ENCODE measurements at places on chromosomes 6 and 20.

DNA sequence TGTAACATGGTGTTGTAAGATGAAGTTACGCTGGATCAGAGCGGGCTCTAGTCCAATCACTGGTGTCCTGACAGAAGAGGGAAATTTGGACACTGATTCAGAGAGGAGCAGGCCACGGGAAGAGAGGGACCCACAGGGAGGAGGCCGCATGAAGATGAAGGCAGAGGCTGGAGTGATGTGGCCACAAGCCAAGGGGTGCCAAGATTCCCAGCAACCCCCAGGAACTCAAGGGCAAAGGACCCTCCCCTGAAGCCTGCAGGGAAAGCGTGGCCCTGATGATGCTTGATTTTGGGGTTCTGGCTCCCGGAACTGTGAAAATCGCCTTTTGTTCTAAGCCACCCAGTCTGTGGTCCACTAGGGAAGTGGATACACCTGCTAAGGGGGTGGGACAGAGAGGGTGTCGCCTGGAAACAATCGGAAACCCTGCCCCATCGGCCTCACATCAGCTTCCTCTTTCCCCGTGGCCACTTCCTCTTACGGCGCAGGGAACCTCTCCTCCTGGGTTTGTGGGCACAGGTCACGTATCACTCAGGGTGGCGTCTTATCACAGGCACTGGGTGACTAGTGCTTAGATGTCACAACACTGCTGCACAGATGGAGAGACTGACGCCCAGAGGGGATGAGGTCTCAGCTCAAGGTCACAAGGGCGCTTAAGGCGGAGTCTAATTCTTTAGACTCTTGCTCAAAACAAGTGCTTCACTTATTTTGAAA lies 58.0 kb downstream of the SULF2 start:
- peak; percentile 54 for DNase-seq

DNA sequence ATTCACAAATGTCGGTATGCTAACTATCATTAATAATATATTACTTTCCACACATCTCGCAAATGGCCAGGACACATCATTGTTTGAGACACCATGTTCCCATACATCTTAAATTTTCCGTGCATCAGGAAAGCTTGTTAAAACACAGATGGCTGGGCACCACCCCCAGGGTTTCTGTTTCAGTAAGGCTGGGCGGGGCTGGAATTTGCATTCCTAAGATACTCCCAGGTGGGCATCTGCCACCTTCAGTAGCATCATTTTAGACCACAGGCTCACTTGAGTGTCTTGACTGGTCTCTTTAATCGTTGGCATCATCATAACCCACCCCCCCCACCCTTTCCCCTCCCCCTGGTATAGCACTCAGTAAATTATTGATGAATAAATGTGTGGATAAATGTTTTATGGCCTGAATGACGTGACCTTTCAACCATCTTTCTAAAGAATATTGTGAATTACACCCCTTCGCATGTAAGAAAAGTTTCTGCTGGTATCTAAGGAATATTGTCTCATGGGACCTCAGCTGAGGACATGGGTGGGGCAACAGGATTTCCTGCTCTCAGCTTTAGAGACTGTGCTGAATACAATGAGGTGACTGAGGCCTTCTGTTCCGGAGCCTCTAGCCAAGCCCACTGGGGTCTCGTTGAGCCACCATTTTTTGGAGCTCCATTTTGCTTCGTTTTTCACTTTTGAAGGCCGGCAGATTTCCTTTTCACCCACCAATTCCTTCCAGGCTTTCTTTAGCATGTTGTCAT lies 124.1 kb upstream of the NEDD9 start:
- DNase-seq = no peak

DNA sequence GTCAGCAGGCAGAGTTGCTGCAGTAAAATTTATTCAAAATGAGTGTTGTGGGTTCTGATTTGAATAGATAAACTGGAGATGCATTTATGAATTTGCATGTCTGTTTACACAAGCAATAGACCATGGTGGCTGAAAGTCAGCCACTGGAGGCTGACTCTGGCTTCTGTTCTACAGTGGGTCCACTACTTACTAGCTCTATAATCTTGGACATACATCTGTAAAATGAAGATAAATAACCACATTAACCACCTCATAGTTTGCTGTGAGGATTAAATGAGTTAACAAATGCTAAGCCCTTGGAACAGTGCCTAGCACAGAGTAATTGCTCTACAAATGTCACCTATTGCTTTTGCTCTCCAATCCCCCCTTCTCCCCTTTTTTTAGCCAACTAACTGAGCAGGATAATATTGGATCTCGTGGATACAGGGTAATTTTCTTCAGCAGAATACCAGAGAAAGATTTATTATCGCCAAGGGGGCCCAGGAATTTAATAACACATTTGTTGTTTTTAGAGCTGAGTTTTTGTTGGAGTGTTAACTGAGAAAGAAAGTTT lies 1.4 kb upstream of the PM20D2 start:
- peak; percentile 28 for DNase-seq

- DNase-seq = no peak
Measured at GRCh38 chr20:36471885-36472636, 69.3 kb upstream of the MYL9 start.

- no peak for DNase-seq
Measured at GRCh38 chr20:63120808-63121090, 95.2 kb downstream of the YTHDF1 start.

DNA sequence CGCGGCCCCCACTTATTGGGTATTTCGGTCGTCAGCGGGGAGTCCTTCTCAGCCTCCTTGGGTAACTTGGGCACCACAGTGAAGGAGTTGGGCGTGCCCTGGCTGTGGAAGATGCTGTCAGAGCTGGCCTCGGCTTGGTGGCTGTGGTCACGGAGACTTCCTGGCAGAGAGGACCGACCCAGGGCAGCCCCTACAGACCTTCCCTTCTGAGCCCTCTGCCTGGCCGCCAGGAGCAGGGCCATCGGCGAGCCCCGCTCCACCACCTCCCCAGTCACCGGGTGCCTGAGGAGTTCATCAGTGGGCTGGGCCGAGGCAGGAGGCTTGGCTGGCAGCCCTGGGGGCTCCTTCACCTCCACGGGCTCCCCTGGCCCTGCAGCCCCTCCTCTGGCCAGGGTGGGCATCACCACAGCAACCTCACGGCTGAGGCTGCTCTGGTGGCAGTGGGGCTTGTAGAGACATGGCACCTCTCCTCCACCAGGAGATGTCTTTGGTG lies 37.2 kb downstream of the C6orf132 start:
- DNase-seq = peak; percentile 35

DNA sequence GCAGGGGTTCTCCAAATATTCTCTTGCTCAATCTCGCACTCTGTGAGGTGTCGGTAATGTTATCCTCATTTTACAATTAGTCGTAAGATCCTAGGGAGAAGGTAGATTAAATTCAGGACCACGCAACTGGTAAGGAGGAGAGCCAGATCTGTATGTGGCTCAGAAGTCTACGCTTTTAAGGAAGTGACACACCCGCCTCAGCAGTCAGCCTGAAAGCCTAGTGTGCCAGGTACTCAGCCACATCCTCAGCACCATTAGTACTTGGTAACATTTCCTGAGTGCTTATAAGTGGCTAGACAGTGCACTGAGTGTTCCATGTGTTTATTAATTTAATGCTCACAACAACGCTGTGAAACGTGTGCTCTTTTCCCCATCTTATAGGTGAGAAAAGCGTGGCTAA lies 63.7 kb downstream of the DHX35 start:
- DNase-seq = no peak

- DNase-seq = no peak
Measured at GRCh38 chr6:46674410-46674809, 13.3 kb upstream of the TDRD6 start.

- no peak for DNase-seq
Measured at GRCh38 chr20:39775110-39775509, 813.0 kb downstream of the DHX35 start.

GRCh38 chr6:81895511-81896185 lies 143.2 kb upstream of the TENT5A start:
- no peak for DNase-seq

GRCh38 chr20:32271620-32272019 lies 5.8 kb upstream of the KIF3B start:
- DNase-seq = no peak

DNA sequence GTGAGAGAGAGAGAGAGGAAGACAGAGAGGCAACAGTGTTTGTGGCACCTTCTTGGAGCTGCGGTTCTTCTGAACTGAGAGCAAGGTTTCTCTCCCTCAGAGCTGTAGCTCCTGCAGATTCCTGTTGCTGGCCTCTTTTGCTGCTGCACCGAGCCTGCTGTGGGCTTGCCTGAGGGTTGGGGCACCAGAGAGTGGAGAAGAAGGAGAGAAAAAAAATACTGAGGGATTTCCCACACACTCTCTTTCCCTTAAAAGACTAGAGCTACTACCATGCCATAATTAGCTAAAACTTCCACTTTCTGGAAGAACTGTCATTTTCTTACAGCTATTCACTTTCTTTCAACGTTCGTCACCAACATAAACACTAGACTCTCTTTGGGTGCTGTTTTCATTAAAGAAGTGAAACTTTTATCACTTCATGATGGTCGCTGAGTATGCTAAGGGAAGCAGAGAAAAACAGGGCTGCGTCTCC lies 18.2 kb upstream of the ECI2 start:
- no peak for DNase-seq

DNA sequence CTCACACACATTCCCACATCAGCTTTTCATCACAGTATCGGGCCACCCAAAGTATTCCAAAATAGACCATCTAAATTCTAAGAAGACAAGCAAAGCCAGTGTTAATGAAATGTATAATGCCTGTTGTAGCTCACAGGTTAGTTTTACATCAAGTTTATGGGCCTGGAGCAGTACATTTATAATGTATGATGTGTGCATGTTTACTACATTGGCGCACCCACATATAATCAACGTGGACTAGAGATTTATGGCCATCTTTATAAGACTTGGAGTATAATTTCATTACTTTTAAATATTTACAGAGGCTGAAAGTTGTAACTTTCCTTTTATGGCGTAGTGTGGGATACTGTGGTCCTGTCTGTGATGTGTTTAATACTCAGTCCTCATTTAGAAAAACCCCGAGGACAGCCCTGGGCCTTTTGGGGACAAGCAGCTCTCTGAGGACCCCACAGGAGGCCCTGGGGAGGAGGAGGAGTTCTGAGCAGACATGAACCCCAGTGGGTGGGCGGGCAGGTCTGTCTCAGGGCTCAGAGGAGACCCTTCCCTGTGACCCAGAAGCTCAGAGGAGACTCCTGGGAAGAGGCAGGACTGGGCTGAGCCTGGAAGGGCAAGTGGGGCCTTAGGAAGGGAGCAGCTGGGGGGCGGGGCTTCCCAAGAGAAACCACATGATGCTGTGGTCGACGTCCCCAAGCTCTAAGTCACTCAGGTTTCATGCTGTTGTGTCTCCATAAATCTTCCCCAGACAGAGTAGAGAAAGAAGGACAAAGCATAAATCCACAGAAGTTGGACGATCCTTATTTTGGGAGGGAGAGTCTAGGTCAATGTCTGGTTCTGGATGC lies 232.1 kb downstream of the PREX1 start:
- DNase-seq = no peak

DNA sequence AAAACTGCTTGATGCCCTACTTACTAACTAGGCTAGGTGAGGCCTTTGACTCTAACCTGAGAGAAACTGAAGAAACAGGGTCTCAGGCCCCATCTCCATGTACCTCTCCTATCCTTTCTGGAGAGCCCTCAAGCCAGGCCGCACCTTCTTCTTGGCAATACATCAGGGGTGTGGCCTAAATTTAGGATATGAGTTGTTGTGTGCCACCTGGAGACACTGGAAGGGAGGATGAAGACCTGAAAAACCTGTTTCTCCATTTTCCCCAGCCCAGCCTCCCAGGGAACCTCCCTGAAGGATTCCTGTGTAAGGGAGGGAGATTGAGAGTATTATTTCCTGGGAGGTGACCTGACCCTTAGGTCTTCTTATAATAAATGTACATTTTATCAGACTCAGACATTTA lies 3.1 kb downstream of the LY6G6D start:
- DNase-seq = no peak

DNA sequence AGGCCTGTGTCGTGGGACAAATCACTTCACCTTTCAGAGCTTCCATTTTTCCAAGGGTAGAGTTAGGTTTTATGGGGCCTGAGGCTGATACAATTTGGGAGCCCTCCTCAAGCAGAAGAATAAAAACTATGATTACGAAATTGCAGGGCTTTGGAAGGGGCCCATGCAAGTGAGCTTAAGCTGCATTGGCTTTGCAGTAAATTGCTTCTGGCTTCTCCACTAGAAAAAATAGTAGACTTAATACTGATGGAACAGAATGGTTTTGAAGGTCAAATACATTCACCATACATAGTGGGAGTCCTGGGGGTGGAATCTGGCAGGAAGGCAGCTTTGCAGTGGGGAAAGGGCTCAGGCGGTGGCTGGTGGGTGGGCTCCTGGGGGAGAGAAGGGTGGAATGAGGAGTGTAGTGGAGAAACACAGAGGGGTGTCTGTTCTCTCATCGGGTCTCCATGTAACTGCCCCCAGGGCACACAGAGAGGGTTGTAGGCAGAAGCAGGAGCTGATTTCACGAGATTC lies 55.9 kb upstream of the RNF24 start:
- no peak for DNase-seq

- DNase-seq = no peak
Measured at GRCh38 chr6:16676376-16676775, 84.9 kb downstream of the ATXN1 start.

DNA sequence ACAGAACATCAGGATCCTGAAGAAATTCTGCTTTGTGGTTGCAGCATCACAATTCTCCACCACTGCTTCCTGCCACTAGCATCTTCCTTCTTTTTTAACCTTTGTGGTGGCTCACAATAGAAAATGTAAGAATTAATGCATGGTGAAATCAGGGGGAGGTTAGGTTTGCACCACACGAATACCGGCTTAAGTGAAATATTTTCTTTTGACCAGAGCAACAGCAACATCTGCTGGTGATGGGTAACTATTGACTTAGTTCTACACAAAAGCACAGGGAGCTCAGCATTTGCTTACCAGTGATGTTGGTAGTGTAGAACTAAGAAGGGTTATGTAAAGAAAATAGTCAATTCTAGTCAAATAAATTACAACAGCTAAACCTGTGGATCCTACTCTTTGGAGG lies 280.5 kb downstream of the SYNE1 start:
- DNase-seq = peak; percentile 15

- DNase-seq = no peak
Measured at GRCh38 chr6:39899554-39900295, 34.5 kb downstream of the MOCS1 start.

- no peak for DNase-seq
Measured at GRCh38 chr20:44496976-44497375, 21.3 kb downstream of the TTPAL start.

- no peak for DNase-seq
Measured at GRCh38 chr6:67748521-67748920, 886.6 kb upstream of the ADGRB3 start.

DNA sequence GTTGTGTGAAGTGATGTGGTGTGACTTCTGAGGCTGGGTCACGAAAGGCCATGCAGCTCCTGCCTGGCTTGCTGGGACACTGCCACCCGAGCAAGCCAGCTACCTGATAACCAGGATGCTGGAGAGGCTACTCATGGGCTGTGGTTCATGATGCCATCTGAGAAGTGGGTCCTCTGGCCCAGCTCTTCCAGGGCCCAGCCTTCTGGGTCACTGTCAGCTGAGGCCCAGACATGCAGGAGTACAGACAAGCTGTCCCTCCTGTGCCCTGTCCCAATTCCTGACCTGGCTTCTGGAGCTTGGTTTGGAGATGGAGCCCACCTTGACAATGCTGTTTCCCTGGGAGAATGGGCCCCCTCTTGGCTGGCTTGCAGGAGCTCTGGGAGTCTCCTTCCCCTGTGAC lies 87.0 kb downstream of the DHX35 start:
- DNase-seq = no peak
